Activated T-cell treated with anti-CD3 and anti-CD28 coated beads for 4 hours (primary cell): ENCODE measurements at places on chromosomes 11 and 22.
A peak's percentile ranks its signal among the peaks of the same experiment; 100 is the strongest.

- DNase-seq: no peak
Measured at GRCh38 chr22:49080631-49081030, 747.0 kb downstream of the BRD1 start.

DNA sequence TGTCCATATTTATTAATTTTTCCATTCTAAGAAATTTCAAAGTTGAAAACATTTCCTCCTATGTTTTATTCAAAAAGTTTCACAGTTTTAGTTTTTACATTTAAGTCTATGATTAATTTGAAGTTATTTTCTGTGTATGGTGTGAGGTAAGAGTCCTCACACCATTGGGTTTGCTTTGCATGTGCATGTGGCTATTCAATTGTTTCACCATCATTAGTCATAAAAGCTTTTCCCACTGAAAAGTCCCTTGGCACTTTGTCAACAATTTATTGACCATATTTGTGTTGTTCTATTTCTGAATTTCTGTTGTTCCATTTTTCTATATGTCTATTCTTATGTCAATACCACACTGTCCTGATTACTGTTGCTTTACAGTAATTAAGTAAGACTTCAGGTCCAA lies 186.5 kb downstream of the KIF18A start:
- DNase-seq: no peak

GRCh38 chr11:75055511-75055910 lies 41.2 kb downstream of the OR2AT4 start:
- no peak for DNase-seq

DNA sequence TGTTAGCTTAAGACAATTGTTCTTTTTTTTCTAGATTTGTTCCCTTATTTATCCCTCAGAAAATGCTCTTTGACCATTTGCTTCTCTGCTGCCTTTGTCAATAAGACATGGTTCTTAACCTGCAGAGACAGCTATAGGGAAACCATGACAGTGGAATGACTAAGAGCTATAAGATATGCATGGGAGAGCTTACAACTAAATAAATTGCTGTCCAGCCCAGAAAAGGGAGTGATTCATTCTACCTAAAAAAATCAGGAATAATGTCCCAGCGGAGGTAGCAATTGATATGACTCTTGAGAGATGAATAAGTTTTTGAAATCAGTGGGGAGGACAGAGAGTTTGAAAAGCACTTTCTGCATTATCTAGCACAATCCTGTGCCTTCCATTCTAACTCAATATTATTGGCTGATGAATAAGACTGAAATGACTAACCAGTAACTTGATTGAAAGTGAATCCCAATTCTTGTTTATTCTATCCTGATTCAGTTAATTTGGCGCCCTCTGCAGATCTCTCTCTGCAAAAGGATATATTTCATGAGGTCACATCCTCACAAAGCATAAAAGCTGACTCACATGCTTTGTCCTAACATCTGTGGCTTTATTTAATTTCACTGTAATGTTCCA lies 680.5 kb upstream of the API5 start:
- no peak for DNase-seq

GRCh38 chr11:108596701-108597100 lies 3.1 kb upstream of the EXPH5 start:
- DNase-seq: no peak

DNA sequence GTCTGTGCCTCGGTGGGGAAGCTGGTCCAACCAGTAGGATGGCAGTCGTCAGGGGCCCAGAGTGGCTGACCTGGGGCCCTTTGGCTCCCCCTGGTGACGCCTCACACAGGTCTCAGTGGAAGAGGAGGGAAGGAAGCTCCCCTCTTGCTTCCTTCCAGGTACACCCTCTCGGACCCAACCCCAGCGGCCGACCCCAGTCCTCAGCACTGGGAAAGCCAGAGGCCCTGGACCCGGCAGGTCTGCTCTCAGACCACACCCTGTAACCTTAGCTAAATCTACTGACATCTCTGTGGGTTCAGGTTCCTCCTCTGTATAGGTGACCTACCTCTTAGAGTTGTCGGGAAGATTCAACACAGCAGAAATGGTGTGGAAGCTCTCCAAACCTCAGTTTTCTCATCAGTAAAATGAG lies 3.4 kb upstream of the SCUBE1 start:
- DNase-seq: peak; percentile 54

DNA sequence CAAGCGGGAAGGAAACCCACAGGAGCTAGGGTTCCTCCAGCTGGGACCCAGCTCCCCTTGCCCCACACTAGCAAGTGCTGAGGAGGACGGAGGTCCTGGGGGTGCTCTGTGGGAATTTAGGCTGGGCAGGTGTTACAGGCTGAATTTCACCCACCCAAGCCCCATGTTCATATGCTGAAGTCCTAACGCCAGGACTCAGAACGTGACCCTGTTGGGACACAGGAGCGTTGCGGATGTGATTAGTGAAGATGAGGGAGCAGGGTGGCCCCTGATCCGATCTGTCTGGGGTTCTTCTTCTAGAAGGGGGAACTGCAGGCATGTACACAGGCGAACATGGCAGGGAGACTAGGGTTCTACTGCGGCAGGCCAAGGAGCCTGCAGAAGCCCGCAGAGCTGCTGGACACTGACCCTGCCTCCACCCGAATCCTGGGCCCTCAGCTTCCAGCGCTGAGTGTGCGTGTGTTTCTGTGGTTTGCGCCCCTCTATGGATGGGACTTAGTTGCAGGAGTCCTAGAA lies 103.4 kb upstream of the FGF3 start:
- DNase-seq: no peak

- DNase-seq: no peak
Measured at GRCh38 chr11:64062185-64063039, 26.7 kb downstream of the FLRT1 start.

- DNase-seq: peak; percentile 59
Measured at GRCh38 chr11:48001438-48002021, 21.2 kb downstream of the PTPRJ start.

DNA sequence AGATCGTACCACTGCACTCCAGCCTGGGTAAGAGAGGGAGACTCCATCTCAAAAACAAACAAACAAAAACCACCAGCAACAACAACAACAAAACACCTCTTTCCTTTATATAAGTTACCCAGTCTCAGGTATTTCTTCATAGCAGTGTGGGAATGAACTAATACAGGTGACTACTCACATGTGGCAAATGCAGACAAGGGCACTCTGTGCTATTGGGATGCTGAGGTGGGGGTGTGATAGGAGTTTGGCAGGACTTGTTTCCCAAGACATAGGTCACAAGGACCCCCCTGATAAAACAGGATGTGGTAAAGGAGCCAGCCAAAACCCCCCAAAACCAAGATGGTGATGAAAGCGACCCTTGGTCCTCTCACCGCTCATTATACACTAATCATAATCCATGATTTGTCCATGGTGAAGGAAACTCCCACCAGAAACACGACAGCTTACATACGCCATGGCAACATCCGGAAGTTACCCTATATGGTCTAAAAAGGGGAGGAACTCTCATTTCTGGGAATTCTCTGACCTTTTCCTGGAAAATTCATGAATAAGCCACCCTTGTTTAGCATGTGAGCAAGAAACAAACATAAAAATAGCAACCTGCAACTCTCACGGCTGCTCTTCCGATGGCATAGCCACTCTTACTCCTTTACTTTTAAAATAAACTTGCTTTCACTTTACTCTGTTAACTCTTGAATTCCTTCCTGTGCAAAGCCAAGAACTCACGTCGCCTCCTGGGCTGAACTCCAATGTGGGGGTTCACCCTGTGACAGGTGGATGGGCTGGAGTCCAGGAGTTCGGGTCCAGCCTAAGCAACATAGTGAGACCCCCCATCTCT lies 18.8 kb upstream of the INCENP start:
- no peak for DNase-seq

DNA sequence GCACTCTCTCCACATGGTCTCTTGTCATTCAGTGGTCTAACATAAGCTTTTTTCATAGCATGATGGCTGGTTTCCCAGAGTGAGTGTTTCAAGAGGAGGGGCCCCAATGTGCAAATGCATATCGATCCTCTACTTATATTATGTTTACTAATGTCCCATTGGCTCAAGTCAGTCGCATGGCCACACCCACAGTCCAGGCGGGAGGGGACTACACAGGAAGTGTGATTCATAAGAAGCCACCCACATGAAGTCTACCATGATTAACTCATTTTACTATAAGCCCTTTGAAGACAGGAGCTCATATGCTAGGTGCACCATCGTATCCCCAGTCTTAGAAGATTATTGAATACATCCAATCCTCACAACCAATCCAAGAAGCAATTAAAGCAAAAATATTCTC lies 89.5 kb upstream of the ISX start:
- DNase-seq: no peak

DNA sequence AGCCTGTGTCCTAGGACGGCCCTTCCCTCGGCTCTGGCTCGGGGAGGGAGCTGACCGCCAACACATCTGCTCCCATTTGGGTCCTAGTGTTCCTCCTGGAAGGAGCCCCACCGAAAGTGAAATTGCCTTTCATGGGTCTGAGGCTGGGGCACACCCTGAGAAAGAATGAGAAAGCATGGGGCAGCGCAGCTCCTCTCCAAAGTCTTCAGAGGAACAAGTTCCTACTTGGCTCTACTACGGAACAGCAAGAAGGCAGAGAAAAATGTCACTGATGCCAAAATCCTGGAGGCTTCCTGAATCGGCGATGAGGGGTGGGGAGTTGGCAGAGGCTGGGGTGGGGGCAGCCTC lies 41.5 kb upstream of the MYEOV start:
- no peak for DNase-seq

DNA sequence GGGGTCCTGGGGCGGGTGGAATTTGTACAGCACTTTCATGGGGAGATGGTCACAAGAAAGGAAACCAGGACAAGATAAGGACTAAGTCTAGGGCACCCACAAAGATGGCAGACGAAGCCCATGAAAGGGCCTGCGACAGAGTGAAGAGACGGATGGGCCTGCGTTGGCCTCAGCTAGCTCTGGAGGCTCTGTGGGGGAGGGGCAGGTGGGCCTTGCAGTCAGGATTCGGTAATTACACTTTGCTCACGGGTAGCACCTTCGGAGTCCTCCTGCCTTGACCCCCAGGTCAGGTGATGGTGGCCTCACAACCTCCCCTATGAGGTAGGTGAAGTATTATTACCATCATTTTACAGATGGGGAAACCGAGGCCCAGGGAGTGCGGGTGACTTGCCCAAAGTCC lies 7.1 kb downstream of the LRRC10B start:
- no peak for DNase-seq

- no peak for DNase-seq
Measured at GRCh38 chr11:124843616-124843910, 21.7 kb upstream of the ROBO3 start.

GRCh38 chr11:124757320-124757719 lies 4.8 kb downstream of the ESAM start:
- DNase-seq: no peak

DNA sequence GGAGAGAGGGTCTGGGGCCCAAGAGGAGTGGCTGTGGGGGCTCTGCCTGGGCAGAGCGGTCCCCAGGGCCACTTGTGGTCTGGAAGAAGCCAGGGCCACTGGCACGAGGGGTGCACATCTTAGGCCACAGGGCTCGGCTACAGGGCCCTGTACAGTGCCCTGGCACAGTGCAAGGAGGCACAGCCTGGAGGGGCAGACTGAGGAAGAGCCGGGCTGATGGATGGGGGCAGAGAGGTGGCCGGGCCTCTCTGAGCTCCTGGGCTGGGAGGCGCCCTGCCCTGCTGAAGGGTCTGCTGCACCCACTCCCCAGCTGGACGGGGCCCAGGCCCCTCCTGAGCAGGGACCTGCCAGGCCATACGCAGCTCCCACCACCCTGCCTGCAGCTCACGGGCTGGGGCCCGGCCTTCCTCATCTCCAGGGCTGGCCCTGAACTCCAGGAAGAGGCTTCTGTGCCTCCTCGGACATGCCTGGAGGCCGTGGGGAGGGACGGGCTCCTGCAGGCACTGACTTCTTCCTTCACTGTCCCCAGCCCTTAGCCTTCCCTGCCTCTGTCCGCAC lies 123.5 kb downstream of the CACNA1I start:
- no peak for DNase-seq

DNA sequence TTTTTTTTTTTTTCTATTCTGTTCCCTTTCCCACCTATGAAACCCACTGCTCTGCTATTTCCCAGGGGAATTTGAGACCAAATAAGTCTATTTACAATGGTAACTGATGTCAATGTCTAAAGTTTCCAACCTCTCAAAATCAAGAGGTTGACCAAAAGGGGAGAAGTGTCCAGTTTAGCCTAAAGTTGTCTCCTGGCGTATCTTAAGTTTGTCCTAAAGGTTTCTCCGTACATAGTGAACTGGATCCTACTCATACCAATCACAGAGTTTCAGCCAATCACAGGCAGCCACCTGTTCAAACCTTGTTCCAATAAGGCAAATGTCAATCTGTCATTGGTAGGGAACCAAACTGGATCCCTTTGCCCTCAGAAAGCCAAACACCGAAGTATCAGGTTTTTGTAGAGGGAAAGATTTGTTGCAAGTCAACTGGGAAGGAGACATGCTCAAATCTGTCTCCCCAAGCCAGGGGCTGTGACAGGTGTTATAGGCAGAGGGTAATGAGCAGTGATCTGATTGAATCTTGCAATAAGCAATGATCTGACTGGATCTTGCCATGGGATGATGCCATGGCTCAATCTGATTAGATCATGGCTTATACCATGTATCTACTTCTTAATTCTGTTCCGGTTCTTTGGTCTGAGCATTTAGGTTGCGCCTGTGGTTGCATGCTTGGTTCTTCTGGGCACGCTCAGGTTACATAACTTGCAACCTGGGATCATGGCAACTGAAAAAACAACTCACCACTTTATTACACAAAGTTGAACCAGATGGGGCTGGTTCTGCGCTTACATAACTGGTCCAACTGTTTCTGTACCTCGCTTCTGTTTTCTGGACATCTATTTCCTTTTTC lies 1.1 kb upstream of the VPS37C start:
- DNase-seq: no peak

- DNase-seq: no peak
Measured at GRCh38 chr11:113392236-113392921, 4.8 kb downstream of the ANKK1 start.

GRCh38 chr11:122727101-122727929 lies 71.8 kb downstream of the UBASH3B start:
- DNase-seq: no peak

DNA sequence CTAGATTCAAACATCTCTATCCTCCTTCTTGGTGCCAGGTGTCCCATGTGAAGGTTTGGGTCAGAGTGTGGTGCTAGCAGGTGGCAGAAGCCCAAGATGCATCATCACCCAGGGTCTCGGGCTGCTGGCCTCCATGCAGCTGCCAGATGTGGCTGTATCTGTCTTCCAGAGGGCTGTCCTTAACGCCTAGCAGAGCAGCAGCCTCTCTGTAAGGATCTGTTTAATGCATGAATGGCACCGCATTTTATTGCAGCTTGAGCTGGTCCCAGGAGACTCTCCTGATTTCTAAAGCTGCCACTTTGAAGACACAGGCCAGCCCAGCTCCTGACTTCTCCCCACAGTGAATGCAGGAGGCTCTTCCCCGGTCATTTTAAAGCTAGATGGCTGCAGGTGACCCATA lies 26.3 kb downstream of the SLC1A2 start:
- no peak for DNase-seq
